ENCODE measurements at places on chromosomes 2 and 18.

- no peak for DNase-seq
These were observed 77.8 kb upstream of the B3GNT2 start for GRCh38 chr2:62118160-62118559.

DNA sequence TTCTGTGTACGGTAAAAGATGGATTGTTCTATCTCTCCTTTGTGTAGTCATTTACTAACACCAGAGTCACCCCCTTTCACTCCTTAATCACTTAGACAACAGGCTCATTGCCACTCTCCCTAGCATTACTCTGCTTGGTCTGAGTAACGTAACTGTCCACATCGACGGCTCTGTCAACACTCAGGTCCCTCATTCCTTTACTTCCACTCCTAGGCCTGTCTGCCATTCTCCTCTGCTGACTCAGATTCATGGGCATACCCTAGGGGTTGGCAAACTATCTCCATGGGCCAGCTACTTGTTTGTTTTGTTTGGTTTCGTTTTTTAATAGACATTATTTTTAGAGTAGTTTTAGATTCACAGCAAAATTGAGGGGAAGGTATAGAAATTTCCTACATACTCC is 243.9 kb downstream of the NR4A2 start:
- no peak for DNase-seq

- DNase-seq = no peak
These were observed 2.6 kb upstream of the UBE2F start for GRCh38 chr2:237964194-237964577.

DNA sequence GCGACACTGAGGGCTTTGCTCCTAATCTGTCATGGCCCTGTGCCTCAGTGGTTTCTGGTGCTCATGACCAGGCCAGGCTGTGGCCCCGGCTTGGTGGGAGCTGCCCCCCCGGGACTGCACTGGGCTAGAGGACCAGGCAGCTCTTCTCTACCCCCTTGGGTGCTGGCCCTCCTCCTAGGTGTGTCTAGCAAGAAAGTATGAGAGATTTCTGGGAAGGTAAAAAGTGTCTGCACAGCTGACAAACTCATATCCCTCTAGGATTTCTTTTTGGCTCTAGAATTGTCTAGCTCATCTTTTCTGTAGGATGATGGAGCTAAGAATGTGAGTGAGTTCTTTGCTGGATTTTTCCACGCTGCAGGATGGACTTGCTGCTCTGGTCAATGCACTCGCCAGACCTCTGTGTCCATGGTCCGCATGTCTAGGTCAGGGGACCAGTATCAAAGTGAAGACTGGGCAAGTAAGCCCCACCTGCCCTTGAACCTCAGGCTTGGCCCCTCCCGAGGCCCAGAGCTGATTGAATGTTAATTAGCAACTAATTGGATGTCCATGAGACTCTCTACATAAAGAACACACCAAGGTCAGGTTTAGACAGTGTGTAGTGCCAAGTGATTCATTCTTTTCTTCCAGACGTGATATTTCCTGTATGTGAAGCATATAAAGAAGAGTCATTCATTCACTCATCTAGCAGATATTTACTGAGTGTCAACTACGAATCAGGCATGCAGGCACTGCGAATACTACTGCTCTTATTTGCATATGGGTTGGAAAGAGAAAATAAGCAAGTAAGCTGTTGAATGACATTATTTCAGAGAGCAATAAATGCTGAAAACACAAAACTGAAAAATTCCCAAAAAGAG is 15.6 kb upstream of the PSD4 start:
- DNase-seq = no peak

GRCh38 chr2:117960231-117960630 is 53.6 kb downstream of the CCDC93 start:
- no peak for DNase-seq

- no peak for DNase-seq
These were observed 11.6 kb upstream of the ANKRD44 start for GRCh38 chr2:197322143-197322542.

- no peak for DNase-seq
These were observed 46.3 kb downstream of the PPP1R1C start for GRCh38 chr2:182031956-182032355.

DNA sequence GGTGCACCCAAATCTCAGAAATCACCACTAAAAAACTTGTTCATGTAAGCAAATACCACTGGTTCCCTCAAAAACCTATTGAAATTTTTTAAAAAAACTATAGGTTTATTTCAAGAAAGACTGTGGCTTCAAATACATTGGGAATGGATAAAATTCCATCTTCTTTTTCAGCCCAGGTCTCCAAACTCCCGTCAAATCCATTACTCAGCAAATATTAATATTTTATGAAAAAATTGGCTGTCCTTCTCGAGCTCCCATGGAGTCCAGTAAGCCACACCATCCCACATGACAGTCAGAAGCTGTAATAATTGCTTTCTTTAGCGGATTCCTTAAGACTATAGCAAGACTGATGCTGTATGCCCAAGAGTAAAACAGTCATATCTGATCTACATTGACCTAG is 204.4 kb upstream of the DOK6 start:
- DNase-seq = no peak

DNA sequence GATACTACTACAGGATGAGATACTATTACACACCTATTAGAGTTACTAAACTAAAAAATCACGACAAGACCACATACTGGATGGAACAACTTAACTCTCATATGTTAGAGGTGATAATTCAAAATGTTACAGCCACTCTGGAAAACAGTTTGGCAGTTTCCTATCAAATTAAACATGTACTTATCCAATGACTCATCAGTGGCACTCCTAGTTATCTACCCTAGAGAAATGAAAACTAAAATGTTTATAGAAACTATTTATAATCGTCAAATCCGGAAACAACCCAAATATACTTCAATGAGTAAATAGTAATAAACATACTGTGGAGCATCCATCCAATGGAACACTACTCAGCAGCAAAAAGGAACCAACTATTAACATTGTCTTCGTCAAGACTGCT is 137.0 kb upstream of the RBBP8 start:
- DNase-seq = no peak

DNA sequence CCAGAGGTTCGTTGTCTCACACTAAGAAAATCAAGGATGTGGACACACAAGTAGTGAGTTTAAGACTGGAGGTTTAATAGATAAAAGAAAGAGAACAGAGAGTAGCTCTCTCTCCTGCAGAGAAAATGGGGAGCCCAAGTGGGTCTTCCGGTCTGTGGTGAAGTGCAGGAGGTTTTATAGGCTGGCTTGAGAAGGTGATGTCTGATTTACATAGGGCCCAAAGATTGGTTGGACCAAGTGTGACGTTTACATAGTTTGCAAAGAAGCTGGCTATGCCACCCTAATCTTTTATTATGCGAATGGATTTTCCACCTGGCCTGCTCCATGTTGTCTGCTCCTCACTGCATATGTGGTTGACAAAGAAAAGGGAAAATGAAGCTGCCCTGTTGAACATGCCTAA is 430.4 kb upstream of the TRIB2 start:
- no peak for DNase-seq

- no peak for DNase-seq
These were observed 208.0 kb downstream of the PTPRM start for GRCh38 chr18:7775128-7775527.

DNA sequence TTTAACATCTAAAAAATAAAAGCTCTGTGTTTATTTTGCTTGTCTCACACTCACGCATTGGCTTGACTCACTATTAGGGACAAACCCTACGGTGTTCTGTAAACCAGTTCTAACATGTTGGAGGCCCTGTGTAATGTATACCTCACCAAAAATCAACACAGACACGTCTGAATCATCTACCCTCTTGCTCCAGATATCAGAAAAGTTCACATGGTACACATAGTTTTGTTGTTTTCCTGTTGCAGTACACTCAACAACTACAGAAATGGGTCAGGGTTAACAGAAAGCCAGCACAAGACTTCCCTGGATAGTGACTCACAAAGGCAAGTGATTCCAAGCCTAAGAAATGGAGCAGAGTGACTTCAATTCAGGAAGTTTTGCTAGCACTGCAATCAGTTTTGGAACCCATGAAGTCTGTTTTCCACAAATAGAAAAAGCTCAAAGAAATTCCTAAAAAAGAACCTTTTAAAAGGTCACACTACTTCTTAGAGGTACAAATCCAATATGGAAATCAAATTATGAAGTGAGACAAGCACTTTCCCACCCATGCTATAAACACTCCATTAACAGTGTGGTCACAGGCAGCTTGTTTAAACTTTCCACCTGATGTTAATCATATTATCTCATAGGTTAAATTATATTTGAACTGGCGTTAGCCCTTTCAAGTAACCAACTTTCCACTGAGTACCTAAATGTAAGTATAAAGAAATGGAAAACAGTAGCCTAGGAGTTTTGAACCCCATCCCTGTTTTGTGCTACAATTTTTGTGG is 87.4 kb downstream of the GAREM1 start:
- no peak for DNase-seq

- no peak for DNase-seq
These were observed 30.8 kb downstream of the NRP2 start for GRCh38 chr2:205713086-205713485.

GRCh38 chr2:26623541-26624495 is 17.3 kb downstream of the CIB4 start:
- DNase-seq = no peak

GRCh38 chr2:79011496-79011895 is 14.0 kb upstream of the REG3G start:
- DNase-seq = no peak

DNA sequence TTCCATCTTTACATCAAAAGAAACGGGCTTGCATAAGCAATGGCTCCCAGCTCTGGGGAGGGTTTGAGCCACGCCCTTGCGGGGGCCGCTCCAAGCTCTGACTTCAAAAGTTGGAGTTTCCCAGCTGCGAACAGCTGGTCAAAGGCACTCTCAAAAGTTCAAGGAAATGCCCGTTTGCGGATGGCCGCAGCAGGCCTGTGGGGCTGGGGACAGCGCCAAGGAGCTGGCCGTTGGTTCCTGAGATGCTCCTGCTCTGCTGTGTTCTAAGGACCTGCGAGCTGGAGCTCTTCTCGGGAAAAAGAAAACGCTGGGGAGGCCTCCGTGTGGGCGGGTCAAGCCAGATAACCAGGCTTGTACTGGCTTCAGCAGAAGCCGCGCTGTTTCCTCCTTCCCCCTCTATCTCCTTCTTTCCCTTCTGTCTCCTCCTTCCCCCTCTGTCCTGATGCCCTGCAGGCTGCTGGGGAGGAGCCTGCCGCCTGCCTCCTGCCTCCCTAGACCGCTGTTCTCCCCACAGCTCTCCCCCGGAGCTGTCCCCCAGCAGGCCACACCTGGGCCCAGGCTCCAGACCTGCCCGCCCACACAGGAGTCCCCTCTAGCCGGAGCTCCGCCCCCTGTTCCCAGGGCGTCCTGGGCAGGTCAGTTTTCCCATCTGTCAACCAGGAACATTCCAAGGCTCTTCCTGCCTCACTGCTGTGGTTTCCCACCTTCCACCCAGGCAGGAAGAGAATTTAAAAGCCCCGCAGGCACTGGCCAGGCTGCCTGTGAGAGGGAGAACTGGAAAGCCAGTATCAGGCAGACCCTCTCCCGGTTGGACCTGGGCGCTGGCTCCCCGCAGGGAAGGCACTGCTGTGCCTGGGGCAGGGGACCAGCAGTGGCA is 14.1 kb downstream of the KLF11 start:
- peak; percentile 74 for DNase-seq

- no peak for DNase-seq
These were observed 116.3 kb upstream of the PGAP1 start for GRCh38 chr2:197042739-197043196.

GRCh38 chr2:30566631-30567030 is 119.6 kb downstream of the LCLAT1 start:
- DNase-seq = no peak

GRCh38 chr18:40925071-40925541 is 1029.9 kb upstream of the PIK3C3 start:
- no peak for DNase-seq

DNA sequence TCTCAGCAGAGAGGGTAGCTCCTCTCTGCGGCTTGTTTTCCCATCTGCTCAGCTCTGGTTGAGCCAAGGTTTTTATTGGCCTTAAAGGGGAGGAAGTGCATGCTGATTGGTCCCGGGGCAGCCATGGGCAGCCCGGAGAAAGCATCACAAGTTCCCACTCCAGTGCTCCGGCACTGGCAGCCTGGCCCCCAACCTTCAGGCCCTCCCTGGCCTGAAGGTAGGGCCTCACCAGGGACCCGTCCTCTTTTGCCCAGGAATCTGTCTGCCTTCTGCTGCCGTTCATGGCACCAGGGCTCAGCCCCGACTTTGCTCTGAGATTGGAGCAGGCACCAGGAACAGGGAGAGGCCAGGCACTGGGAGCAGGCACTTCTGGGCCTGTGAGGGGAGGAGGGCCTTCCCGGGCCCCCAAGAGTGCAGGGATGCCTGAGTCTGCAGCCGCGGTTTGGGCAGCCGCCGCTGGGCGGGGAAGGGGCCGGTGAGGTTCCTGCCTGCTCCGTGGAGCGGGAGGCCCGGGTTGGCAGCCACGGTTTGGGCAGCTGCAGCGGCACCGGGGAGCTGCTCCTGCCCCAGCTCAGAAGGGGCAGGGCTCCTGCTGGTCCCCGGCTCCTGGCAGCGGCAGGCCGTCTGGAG is 17.5 kb upstream of the ILKAP start:
- no peak for DNase-seq

GRCh38 chr18:74831571-74832250 is 234.0 kb downstream of the ZNF407 start:
- DNase-seq = no peak

GRCh38 chr2:105873721-105874120 is 129.0 kb downstream of the NCK2 start:
- no peak for DNase-seq

DNA sequence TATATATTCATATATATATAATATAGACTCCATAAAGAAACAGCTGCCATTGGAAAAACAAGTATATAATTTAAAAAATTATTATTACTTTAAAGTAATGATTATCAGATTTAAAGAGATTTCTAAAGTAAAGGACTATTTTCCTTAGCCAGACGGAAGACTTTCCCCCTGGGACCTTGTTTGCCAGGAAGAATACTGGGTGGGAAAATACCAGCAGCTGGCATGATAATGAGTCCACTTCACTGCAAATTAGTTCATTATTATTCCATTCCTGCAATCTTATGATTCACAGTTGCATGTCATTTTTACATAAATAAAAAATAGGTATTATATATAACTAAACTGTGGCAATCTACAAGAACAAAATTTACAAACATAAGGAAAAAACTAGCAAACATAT is 339.8 kb upstream of the CDH7 start:
- DNase-seq = no peak

GRCh38 chr2:72674982-72675915 is 150.6 kb downstream of the EXOC6B start:
- no peak for DNase-seq

DNA sequence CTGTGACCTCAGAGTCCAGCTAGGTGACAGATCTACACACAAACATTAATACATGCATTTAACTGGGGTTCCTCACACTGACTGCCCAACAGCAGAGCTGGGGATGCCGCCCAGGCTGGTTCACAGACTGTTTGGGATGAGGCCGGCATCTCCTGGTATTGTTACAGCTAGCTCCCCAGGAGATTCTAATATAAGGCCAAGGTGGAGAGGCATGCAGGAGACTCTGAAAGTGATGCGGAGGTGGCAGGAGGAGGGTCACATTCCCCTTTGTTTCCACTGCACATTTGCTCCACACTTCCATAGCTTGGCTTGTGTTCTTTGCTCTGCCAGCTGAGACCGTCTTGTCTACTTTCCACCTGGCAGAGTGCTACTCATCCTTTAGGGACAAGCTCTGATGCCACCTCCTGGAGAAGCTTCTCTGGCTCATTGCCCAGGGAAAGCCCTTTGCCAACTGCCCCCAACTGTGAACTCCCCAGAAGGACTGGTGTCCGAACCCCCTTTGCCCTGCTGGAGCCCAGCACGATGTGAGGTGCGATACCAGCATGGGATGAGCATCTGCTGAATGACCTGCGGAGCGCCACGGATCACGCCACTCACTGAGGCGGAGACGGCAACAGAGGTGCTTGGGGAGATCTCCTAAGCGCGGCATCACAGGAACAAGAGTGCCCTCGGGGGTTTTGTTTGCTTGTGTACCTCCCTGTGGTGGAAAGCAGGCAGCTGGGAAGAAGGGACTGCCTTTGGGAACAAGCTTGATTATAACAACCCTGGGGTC is 88.8 kb downstream of the UXS1 start:
- no peak for DNase-seq
